Vagina (tissue), 2 donors: ENCODE measurements at places on chromosomes 11 and 22. TPM values are rescaled to one million over a fixed set of nuclear protein-coding genes. Genes with fewer than 3 reads are reported as not detected.

DNA sequence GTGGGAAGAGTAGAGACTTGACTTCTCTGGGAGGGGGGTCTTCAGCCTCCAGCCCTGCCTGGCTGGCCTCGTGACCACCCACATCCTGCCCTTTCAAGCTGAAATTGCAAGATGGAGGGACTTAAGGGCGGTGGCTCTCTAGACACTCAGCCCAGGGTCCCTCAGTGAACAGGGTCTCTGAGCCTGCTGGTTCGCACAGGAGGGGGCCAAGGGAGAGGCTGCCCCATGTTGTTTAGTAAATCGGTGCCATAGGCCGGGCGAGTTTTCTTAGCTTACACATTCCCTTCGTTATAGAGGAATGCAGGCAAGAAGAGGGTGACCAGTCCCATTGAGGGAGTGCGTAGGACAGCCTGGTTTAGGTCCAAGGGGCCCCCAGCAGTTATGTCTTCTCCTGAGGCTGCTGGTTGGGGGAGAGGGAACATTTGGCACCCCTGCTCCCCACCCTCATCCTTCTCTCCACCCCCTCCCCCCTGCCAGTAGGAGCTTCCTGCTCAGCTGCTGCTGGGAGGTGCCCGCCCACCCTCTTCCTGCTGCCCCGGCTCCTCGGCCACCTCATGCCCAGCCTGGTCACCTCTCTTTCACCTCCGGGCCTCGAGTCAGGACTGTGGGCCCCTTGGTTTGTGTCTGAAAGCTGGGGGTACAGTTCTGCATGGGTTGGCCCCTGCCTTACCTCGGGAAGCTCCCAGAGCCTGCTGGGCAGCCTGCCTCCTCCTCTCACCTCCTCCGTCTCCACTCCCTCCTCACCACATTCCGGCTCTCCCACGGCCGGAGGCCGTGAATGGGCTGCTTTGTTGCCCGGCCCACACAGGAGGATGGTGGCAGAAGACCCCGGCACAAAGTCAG is 3.9 kb downstream of the FRMD8 start:
- no peaks in the 10 kb centered on the region for H3K36me3 ChIP-seq
- H3K27ac ChIP-seq = peak overlapping the region; percentile 56
- no peaks in the 10 kb centered on the region for H3K27me3 ChIP-seq

DNA sequence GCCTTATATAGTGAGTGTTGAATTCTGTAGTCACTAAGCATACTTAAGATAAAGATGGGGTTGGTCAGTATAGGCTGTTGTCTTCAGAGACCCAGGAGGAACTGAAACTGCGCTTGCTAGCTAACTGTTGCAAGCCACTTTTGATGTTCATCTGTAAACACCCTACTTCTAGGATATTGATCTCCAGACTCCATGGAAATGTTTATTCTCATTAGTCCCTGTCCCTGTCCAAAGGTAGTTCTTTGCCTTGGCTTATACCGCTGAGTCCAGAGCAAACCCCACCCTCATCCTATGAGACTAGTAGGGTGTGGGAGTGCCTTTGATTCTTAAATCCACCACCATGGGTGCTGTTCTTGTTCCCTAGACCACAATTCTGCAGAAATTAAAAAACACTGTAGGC is 36.4 kb downstream of the DEPDC5 start:
- no peaks in the 10 kb centered on the region for H3K4me1 ChIP-seq
- no peaks in the 10 kb centered on the region for H3K27me3 ChIP-seq
- H3K4me3 ChIP-seq = no peak overlapping the region
- no peak for DNase-seq
- no peak overlapping the region for H3K27ac ChIP-seq
- no peaks in the 10 kb centered on the region for H3K36me3 ChIP-seq

DNA sequence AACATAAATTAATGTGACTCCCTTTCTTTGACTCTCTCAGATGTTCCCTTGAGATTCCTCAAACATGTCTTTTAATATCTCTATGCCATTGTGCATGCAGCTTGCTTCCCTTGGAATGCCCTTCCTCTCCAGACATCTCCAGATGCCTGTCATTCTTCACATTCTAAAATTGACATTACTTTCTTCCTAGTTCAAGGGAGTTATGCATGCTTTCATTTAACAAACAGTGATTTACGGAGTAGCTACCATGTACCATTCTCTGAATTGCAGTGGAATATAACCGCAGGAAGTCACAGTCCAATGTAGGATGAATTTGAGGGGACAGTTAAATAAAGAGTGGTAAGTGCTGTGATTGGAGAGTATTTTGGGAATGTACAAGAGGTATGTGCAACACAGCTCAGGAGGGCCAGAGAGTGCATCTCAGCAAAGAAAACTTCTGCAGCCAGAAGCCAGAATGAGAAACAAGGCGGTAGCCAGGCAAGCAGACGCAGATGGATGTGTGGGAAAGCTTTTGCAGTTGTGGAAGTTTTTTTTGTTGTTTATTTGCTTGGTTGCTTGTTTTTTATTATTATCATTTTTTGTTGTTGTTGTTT is 18.7 kb downstream of the MMP10 start:
- no peak overlapping the region for H3K4me3 ChIP-seq
- H3K4me1 ChIP-seq = no peaks in the 10 kb centered on the region

GRCh38 chr11:69702769-69703452 is 911 bp downstream of the FGF19 start:
- H3K27me3 ChIP-seq = peaks cover 13% of the 10 kb centered on the region
- no peaks in the 10 kb centered on the region for H3K36me3 ChIP-seq
- H3K4me1 ChIP-seq = peaks cover 15% of the 10 kb centered on the region
- H3K27ac ChIP-seq = no peak overlapping the region
- H3K4me3 ChIP-seq = no peak overlapping the region

DNA sequence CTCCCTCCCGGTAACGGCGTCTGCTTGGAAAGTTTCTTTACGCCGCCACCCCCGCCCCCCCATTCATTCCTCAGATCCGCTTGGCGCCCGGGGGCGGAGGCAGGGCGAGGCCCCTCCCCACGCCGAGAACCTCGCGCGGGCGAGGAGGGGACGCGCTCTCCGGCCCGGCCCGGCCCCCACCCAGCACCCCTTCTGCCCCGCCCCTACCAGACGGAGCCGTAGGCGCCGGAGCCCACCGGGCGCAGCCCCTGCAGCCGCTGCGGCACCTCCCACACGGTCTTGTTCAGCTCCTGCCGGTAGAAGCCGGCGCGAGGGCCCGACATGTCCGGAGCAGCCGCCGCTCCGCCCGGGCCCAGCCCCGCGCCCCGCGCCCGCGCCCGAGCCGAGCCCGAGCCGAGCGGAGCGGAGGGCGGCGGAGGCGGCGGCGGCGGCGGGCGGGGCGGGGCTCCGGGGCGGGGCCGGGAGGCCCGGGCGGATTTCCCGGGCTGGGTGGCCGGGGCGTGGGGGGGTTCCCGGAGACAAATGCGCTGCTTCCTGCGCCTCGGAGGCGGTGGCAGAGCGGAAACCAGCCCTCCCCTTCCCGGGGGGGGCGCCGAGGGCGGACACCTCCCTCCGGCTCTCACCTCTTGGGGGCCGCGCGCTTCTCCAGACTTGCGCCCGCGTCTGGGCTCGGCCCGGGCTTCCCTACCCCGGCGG is at the start of gene MAPK11:
Gene MAPK11, minus strand, starts transcription at position 411 of the 696 bp plus-strand sequence. Its CDS starts 88 bp downstream, at position 323.
- peaks cover 62% of the 10 kb centered on the region for H3K4me1 ChIP-seq
- H3K4me3 ChIP-seq = peak within 1 kb of the TSS; percentile 49
- peak within 1 kb of the TSS; percentile 56 for H3K27ac ChIP-seq
- H3K36me3 ChIP-seq = peaks cover 3% of the 10 kb centered on the region
- H3K27me3 ChIP-seq = no peaks in the 10 kb centered on the region
- DNase-seq = no peak

DNA sequence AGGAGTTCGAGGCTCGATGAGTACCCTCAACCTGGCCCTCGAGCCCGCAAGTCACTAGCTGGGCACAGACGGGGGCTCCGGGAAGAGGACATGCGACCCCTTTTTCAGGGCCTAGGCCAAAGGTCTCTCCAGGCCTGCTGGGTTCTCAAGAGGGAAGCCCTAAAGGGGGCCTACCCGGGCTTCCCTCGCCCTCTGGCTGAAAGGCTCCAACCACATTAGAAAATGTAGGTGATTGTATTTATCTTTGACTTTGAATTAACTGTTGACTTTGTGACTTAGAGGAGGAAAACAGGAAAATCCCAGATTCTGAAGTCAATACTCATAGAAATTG is 7.3 kb upstream of the PAX6 start:
- peaks cover 29% of the 10 kb centered on the region for H3K27me3 ChIP-seq
- H3K36me3 ChIP-seq = no peaks in the 10 kb centered on the region
- peaks cover 48% of the 10 kb centered on the region for H3K4me1 ChIP-seq
- H3K4me3 ChIP-seq = peak overlapping the region; percentile 35
- H3K27ac ChIP-seq = no peak overlapping the region

DNA sequence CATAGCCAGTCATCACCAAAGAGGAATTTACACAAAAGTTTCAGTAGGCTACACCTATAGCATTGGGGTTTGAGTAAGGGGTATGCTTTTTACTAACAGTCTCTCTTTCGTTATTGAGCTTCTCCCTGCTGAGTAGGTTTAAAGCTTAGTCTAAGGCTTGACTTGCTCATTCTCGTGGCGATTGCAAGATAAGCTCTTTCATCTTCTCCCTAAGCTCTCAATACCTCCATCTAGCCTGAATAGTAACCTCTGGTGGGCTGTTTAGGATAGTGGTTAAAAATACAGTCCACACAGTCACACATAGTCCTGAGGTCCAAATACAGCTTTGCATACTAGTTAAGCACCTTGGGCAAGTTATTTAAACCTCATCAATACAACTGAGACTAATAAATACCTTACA is 65.6 kb downstream of the IMMP1L start:
- no peaks in the 10 kb centered on the region for H3K27me3 ChIP-seq
- DNase-seq = no peak
- no peaks in the 10 kb centered on the region for H3K4me1 ChIP-seq

DNA sequence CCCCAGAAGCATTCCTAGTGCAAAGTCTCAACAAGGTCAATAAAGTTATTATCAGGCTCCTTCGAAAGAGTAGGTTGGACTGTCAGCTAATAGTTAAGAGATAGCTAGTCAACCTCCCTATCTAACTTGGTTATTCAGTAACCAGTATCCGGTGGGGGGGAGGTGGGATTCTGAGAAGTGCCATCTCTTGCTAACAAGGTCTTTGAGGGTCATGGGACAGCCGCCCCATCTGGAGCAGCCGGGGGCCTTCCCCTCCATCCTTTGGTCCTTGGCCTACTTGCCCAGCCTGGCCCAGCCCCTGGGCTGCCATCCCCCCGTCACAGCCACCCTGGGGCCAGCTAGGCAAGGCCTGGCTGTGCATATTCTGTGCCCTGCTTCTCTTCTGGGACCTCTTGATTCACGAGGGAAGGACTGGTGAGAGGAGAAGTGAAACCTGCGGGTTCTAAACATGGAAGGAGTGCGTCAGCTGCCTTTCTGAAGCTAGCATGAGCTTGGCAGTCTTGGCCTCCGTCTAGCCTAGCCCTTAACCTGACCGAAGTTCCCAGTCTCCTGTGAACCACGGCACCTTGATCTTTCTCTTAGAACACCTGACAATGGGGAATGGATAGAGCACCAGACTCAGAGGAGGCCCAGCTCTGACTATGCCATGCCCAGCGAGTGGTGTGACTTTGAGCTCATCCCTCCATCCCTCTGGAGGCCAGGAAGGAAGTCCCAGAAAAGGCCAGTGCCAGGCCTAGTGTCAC is 9.3 kb downstream of the SLC37A2 start:
- H3K4me3 ChIP-seq = no peak overlapping the region
- H3K27me3 ChIP-seq = no peaks in the 10 kb centered on the region
- H3K4me1 ChIP-seq = peaks cover 23% of the 10 kb centered on the region
- DNase-seq = peak; percentile 85

- no peak for DNase-seq
- no peaks in the 10 kb centered on the region for H3K27me3 ChIP-seq
These were observed 16.7 kb downstream of the OR4C3 start for GRCh38 chr11:48341466-48341865.

GRCh38 chr11:36622431-36623136 is 24.5 kb upstream of the RAG2 start:
- no peaks in the 10 kb centered on the region for H3K4me1 ChIP-seq
- no peaks in the 10 kb centered on the region for H3K36me3 ChIP-seq
- H3K27ac ChIP-seq = no peak overlapping the region
- no peak overlapping the region for H3K4me3 ChIP-seq
- DNase-seq = no peak

DNA sequence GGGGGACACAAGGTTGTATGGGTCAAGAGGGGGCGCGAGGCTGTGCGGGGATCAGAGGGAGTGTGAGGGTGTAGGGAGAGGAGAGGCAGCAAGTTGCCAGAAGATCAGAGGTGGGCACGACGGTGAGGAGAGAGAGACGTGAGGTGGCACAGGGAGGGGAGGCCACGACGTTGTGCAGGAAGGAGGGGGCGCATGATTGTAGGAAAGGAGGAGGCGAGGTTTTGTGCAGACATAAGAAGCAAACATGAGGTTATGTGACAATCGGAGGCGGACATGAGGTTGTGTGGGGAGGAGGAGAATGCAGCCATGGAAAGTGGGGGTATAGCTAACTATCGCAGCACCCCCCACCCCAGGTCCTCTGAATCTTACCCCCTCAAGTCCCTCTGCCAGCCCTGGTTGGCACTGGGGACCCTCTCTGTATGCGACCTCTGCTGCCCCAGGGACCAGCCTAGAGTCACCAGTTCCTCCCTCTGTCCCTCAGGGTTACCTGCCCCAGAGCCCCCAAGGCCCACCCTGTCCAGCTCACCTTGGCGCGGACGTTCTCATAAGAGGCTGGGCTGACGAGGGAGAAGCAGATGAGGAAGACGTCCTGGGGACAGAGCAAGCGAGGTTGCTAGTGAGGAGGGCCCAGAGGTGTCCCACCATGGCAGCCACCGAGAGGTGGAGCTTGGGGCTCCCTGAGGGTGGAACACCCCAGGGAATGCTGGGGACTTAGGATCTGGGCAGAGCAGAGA is 12.5 kb downstream of the RAC2 start:
- H3K27ac ChIP-seq = no peak overlapping the region
- H3K4me3 ChIP-seq = no peak overlapping the region
- H3K4me1 ChIP-seq = peaks cover 21% of the 10 kb centered on the region

DNA sequence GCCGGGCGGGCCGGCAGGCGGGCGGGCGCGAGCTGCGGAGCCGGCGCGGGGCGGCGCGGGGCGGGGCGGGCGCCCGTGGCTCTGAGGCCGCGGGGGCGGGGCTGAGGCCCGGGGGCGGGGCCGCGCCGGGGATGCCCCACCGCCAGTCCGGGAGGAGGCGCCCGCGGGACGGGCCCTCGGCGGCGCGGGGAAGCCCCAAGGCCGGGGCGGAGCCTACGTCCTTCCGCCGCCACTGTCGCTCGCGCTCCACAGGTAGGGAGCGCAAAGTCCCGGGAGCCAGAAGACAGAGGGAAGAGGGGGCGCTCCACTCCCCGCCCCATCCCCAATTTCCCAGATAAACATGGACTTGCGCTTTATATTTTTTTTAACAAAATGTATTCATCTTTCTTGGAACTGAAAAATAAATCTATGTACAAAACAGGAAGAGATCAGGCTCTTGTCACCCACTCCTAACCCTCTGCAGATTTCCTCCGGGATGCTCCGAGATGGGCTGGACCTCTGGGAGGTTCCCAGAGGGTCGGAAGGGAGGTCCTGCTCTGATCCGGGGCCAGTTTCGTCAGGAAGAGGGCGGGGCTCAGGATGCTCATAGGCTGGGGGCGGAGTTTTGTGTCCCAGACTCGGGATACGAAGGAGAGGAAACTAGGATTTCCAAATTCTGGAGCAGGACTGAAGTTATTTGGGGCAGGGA is at the start of gene MAP4K2:
Gene MAP4K2, minus strand, starts transcription at position 57 of the 688 bp plus-strand sequence. CDS start 65 bp downstream, outside the sequence.
- DNase-seq = no peak
- H3K27me3 ChIP-seq = no peaks in the 10 kb centered on the region
- peak within 1 kb of the TSS; percentile 92 for H3K27ac ChIP-seq
- peak within 1 kb of the TSS; percentile 72 for H3K4me3 ChIP-seq
- no peaks in the 10 kb centered on the region for H3K36me3 ChIP-seq

USP28 gene
- total RNA-seq = 12.3 TPM

XKR3 gene
- total RNA-seq = not detected

HEPHL1 gene
- total RNA-seq = 1.7 TPM

NRIP3 gene
- 1.2 TPM for total RNA-seq

HTR3A gene
- not detected for total RNA-seq

SOX6 gene
- total RNA-seq = 4.9 TPM

SPI1 gene
- 15.5 TPM for total RNA-seq

ANO1 gene
- total RNA-seq = 40.8 TPM

CBLIF gene
- not detected for total RNA-seq

ATG16L2 gene
- total RNA-seq = 32.2 TPM
